ENCODE measurements at places on chromosomes 12 and 14.

GRCh38 chr12:122005252-122005776, 16.4 kb upstream of the BCL7A start:
- DNase-seq: no peak

GRCh38 chr12:49825360-49825970, 2.7 kb downstream of the NCKAP5L start:
- DNase-seq: peak; percentile 72

DNA sequence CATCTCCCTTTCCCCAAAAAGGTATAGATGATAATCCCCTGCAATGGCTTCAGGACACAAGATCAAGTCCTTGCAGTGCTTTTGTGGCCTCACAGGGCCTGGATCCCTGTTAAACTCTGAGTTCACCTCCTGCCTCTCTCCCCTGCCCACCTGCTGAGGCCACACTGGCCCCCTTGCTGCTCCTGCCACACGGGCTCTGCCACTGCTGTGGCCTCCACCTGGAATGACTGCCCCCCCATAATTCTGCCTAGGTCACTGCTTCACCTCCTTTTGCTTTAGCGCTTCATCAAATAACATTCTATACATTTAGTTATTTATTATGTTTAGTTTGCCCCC, 653 bp upstream of the IFI27 start:
- no peak for DNase-seq

DNA sequence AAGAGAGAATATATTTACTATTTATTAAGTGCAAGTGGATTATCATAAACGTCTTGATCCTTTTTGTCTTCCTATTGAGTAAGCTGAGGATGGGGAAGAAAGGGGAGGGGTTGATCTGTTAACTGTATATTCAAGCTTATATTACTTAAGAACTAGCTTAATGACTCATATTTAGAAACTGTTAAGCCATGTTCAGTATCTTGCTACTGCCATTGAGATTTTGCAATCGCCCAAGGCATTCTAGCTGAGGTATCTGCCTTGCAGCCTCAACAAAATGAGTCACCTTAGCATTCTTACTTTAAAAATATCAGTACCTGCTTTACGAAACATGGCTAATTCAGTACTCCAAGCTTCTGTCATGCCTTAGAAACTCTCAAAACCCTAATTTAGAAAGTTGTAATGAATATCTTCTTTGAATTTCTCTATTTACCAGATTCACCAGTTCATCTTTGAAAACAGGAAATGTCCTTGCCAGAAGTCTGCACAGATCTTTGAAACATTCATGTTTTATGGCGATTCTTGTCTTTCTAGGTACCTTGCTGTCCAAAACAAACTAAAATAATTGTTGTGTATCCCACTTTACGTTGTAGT, 76.1 kb downstream of the ALG10B start:
- no peak for DNase-seq

All from adrenal gland (tissue), 19 donors.